ENCODE measurements at places on chromosomes 2 and 18.

DNA sequence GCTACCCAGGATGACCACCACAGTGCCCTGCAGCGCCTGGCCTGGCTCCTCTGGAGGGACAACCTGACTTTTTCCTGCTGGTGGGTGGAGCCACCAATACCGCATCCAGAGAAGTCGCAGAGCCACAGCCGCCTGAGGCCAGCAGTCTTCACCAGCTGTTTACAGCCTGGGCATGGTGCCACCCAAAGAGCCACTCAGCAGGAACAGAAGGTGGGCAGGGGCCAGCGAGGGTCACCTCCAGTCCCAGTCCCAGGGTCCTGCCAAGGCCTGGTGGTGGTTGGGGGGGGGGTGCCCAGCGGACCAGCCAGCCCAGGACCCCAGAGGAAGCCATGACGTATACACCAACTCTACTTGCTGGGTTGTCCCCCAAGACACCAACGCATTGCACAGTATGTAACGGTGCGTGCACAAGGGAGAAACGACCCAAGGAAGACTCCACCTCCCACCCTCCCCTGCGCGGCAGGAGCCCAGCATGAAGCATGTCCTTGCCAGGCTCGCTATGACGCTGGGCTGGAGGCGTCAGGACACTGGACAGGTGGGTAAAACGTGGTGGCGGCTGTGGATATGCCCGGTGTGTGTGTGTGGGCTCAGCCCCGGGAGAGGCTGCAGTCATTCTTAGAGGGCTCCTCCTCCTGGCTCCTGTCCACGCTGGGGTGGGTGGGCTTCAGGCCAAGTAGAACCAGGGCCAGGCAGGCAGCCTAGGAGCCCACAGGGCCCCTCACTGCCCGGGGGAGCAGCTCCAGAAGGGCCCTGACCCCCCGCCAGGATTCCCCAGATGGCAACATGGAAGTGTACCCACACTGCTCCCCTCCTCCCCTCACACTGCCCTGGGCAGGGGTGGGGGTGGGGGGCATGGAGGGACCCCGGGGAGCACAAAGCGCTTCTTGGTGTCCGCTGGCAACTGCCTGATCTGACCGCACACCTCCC lies 49.3 kb downstream of the HS6ST1 start:
- no peak for DNase-seq

DNA sequence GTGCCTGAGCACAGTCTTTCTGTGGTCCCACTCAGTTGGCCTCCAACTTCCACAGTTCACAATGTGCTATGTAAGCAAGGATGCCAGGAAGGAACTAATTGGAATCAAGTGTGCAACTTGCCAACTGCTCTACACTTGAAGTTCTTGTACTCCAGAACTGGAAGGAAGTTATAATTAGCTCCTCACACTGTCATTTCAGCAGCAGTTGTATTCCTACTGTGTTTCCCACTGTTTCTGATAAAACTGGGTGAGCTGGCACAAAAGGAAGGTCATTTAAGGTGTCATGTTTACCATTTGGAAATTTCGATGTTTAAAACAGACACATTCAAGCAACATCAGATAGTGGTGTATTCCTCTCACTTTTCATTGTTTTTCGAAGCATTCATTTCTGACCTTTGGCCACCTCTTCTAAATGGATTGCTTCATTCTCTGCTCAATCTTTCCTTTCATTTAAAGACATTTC lies 84.2 kb downstream of the ANTXR1 start:
- no peak for DNase-seq

- DNase-seq, result no peak
Measured at GRCh38 chr2:27060323-27060722, 8.9 kb downstream of the AGBL5 start.

DNA sequence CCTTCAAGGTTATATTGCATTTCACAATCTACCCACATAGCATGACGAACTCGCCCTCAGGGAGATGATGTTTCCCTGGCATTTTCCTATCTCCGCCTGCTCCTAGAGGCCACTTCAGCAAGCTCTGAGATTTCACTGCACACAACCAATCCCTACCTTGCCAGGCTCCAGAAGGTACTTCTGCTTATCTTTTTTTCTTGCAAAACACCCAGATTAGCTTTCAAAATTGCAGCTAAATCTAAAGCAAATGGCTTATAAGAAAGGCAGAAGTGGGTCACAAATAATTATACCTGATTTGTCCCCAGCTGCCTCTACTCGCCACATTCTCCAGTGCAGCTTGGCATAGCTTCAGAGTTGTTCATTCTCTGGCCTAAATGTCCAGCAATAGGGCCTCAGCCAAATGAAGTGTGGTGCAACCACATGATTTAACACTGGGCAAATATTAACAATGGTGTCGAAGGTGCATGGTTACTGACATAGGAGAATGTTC lies 32.4 kb upstream of the MRPL19 start:
- no peak for DNase-seq

DNA sequence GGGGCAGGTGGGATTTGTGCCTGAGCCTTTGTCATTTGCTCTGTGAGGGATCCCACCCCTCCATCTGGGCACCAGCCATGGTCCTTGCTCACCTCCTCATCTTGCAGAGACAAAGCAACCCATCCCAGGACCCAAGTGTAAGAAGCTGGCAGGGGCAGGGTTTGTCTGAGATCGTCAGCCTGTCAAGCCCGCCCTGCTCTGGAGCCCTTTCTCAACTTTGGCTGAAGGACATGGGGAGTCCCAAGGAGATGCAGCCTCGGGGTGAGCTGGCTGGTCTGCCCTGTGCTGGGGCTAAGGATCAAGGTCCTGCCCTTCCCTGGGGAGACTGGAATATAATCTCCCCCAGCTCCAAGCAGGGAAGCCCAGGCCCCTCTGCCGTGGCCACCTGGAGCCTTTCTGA lies 86.0 kb downstream of the CAPN13 start:
- no peak for DNase-seq

GRCh38 chr2:81304154-81304830 lies 999.7 kb upstream of the LRRTM1 start:
- no peak for DNase-seq

DNA sequence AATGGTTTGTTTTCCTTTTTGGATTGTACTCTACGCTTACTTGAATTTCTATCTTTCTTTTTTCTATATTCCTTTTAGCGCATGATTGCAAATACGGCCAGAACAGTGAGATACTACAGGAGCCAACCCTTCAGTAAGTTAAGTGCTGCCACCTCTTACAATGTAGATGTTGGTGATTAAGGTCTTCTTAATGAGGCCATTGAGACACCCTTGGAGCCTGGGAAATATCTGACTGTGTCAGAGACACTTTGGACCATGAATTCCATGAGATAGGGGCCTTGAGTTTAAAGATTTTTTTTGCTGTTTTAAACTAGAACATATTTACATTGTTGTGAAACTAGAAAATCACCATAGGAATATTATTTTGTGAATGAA lies 27.1 kb upstream of the MAP3K20 start:
- DNase-seq, result no peak

DNA sequence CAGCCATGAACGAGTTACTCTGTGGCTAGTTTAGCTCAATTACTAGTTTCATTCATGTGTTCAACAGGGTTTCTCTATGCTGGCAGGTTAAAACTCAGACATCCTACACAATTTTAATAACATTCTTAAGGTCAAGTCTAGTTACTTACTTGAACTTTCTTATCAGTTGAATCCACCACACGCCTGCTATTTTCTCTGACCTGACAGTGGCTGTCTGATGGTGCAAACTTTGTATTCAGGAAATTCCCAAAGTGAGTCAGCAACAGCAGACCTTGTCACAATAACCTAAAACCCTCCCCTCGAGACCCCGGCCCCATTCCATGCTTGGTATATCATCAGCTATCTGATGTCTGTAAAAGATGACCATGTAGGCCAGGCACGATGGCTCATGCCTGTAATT lies 20.8 kb upstream of the CIDEA start:
- DNase-seq, result no peak

DNA sequence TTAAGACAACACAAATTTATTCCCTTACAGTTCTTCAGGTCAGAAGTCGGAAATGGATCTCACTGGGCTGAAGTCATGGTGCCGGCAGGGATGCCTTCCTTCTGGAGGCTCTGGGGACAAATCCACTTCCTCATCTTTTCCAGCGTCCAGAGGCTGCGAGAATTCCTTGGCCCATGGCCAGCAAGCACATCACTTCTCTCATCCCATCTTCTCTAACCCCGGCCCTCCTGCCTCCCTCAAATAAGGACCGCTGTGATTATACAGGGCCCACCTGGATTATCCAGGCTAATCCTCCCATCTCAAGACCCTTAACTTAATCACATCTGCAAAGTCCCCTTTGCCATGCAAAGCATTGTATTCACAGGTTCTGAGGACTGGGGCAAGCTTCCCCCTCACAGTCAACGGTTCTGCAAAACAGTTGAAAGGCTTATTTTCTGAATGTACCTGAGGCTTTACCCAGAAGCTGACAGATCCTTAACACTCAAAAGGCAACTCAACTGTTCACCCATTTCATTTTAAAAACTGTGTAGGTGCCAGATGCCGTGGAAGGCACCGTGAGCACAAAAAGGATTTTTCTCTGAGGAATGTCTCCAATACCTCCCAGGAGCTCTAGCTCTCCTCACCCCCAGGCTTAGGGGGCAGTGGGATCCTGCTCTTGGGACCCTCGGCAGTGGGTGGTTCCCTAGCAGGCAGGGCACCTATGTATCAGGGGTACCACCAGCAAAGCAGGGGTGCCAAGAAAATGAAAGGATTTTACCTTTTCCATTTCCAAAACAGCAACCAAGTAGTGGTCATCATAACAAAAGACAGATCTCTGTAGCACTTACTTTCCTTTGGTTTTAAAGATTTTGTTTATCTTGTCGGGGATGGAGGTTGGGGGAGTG lies 84.0 kb downstream of the KCTD1 start:
- DNase-seq, result no peak

DNA sequence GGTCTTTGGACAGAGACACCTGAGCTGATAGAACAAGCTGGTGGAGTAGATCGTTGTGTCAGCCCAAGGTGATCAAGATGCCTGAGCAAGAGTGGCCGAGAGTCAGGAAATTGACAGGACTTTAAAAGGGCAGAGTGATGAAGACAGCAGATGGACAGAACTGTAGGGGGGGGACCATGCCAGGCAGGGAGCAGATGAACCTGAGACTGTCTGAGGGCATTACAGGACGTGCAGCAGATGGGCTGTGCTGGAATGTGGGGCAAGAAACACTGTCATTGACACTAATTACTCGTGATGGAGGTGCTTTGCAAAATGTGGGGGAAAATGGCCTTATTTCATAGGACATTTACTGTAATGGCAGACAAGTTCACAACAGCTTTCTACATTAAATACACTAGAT lies 225.0 kb downstream of the THSD7B start:
- no peak for DNase-seq

DNA sequence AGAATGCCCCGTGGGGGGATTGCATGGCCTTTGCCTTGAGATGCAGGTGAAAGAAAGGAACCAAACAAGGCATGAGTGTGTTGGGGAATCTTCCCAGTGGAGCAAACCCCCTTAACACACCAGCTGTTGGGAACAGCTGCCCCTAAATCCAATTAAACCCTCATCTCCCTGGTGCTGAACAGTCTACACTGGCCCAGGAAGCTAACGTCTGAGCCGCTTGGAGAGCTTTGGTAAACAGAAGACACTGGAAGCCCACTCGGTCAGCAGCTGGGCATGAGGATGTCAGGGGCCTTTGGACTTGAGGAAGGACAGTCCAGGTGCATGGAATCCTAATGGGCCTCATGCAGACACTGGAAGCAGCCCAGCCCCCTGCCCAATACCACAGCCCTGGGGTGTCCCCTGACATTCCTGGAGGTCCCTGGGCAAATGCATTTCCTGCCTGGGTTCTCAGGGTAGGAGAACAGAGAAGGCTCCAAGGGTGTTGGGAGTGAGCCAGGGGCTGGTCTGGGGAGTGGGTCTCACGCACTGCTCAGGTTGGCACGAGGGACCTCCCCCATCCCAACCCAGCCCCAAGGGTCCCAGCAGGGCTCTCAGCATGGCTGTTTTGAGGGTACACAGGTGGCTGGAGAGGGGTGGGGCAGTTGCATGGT lies 37.7 kb downstream of the GBX2 start:
- DNase-seq, result no peak

GRCh38 chr18:41324020-41324791 lies 630.8 kb upstream of the PIK3C3 start:
- DNase-seq, result no peak

DNA sequence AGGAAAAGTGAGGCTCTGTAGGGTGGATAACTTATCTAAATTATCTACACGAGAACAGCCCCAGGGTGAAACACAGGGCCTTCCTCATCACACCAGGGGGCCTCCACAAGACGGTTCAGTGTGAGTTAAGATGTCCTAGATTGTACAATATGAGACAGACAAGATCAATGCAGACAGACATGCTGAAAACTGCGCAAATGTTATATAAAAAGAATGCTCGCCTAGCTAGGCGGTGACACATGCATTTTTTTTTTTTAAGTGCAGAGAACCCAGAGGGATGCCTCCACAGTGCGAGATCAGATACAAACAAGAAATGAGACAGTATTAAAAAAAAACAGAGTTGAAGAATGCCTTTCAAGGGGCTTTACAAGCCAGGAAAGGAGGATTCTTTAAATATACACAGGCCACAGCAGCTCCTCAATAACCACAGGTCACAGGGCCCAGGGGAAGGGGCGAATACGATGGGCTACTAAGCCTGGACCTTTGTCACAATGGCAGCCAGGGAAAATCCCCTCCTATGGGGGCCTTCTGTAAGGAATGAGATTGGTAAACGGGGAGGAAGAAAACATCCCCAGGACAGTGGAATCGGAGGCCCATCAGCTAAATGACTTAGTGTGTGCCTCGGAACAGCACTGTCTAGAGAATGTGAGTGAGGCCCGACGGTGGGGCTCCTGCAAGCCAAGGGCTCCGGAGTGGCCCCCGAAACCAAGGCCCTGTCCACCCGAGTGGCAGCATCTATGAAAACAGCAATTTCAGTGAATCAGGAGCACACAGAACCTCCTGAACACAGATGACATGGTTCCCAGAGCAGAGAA lies 48.9 kb downstream of the ADCY3 start:
- no peak for DNase-seq

DNA sequence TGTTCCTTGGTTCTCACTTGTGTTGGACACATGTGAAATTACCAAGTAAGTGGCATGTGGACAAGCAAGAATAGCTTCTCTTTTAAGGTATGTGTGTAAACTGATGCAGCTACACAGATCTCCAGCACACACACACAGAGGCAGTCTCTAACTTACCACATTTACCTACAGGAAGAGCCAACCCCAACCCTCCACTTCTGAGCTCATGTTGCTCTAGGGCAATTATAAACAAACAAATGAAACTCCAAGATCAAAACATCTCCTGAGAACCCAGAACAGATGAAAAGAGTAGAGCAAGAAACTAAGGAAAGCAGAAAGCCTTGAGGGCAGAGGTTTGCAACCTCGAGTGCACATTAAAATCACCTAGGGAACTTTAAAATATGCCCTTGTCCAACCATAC lies 16.0 kb upstream of the TMEM37 start:
- no peak for DNase-seq

GRCh38 chr2:147098940-147099339 lies 745.9 kb upstream of the ACVR2A start:
- DNase-seq, result no peak

GRCh38 chr18:23314672-23315071 lies 138.4 kb upstream of the RIOK3 start:
- no peak for DNase-seq

Data from fibroblast of skin of left quadriceps (primary cell).